ENCODE measurements at places on chromosomes 3 and 15. TPM values are rescaled to one million over a fixed set of nuclear protein-coding genes. Genes with fewer than 3 reads are reported as not detected.

GRCh38 chr3:44561076-44561475, 6.1 kb downstream of the ZKSCAN7 start:
- DNase-seq, result no peak

GRCh38 chr15:101068961-101069653, 149.9 kb downstream of the LRRK1 start:
- DNase-seq, result peak; percentile 99

DNA sequence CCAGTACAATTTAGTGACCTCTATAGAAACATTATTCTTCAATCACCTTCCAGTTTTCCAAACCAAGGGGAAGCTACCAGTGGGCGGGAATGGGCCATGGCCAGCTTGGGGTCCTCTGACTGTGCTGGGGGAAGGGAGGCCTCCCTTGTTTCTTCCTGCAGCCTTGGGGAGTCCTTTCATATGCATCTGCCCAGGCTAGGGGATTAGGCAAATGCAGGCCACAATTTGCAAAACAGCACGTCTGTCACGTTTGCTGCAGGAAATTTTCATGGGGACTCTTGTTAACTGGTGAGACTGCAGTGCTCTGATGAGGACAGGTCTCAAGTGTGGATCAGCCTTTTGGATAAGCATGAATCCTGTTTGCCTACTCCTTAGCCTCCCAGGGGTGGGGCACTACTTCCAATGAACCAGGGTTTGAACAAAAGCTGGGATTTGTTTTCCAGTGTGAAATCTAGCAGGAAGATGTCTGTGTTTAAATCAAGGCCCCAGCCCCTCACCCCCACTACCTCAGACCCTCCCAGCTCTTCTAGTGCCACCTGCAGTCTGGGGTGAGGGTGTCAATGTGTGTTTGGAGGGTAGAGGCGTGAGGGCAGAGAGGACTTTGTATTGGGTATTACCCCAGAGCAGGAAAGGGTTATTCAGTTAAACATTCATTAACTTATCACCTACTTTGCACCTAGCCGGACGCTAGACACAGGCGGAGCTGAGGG, 219.9 kb downstream of the OPA1 start:
- DNase-seq, result no peak

DNA sequence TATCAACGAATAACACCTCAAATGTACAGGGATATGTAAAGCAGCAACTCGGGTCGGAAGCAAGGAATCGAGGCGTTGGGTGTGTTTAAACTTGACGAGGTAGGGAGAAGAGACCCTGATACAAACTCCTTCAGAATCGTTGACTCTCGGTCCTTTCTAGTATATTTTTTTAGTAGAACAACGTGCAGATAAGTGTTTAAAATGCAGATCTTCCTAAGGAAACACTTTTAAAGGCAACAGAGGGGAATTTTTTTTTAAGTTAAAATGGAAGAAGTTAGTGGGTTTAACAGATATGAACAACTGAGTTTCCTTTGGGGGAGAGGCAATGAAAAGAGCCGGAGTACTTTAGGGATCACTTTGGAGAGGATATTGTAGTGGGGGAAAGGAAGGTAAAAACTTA, 1.1 kb upstream of the KPNA4 start:
- no peak for DNase-seq

DNA sequence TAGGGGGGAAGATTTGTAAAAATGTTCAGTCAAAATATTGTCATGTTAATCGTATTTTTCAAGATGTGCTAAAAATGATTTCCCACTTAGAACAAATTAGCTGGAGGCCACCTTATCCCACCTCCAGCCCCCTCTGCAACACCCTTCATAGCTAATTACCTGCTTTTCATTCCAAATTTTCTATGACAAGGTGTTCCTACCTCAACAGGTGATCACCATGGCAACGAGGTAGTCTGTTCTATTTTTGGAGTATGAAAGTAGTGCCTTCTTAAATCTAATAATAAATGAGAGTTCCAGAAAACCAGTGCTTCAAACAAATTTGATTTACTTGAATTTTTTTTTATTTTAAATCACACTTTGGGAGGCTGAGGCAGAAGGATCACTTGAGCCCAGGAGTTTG, 149.8 kb downstream of the FNDC3B start:
- DNase-seq, result no peak

DNA sequence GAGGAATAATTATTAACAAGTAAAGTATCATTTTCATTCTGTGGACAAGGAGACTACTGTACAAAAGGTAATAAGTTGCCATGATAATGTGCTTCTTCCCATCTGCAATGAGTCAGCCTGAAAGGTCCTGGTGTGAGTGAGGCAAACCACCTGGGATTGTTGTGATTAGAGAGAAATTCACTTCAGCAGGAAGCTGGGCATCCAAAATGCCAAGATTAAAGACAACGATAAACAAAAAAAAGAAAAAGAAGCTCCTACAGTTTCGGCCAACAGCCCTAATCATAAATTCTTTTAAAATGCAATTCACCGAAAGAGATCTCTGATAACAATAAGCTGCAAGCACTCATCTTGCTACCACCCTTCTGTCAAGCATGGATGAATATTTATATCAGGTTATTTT, 507.8 kb downstream of the TUSC7 start:
- DNase-seq, result no peak

GRCh38 chr3:97778152-97778551, 13.6 kb downstream of the ARL6 start:
- no peak for DNase-seq

DNA sequence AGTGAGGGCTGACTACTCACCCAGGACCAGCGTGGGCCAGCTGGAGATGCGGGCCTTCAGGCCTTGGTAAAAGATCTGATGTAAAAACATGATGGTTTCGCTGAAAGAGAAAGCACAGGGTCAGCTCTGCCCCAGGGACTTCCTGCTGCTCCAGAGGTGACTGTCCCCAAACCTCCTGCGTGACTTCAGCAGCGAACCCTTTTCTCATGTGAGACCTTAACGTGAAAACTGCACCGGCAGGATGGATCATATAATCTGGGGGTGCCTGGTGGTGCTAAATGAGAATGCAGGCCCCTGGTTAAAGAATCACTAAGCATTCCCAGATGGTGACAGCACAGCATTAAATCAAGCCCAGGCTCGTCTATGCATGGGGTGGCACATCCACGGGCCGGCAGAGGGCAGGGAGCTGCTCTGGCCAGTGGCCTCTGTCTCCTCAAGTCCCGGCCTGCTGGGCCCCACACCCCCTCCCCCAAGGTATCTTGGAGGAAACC, 55.4 kb downstream of the RASGRF1 start:
- no peak for DNase-seq

GRCh38 chr15:57565311-57565710, 26.4 kb upstream of the MYZAP start:
- DNase-seq, result no peak

GRCh38 chr3:171213178-171213577, 186.7 kb upstream of the SLC2A2 start:
- DNase-seq, result no peak

- DNase-seq, result peak; percentile 22
These were observed 16.9 kb upstream of the SCAMP5 start for GRCh38 chr15:74978503-74978902.

DNA sequence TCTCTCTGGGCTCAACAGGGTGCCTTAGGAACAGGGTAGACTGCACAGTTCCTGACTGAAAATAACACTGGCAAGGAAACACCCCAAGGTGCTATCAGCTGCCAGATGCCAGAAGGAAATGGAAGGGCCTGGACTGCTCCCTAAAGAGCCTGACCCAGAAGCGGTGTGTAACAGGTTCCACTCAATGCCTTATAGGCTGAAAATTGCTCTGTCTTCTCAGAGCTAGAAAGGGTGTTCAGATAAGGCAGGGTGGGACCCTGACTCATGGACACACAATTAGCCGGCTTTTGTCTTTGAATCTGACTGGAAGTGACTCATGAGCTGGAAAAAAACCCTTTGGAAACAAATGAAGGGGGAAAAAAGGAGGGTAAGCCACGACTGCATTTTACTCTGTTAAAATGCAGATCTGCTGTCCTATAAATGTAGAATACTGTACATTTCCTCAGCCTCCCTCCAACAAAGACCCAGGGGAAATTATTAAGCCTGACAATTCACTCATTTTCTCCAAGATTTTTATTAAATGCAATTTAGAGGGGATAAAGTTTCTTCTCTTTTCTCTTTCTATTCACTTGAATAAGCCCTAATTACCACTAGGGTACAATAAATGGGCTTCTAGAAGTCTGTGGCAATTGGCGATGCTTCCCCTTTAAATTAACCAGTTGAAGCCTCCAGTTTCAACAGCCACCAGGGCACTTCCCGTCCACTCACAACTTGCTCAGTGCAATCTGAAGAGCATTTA, 160.2 kb upstream of the TBL1XR1 start:
- peak; percentile 69 for DNase-seq

GRCh38 chr3:16940769-16941700, 56.3 kb downstream of the PLCL2 start:
- peak; percentile 8 for DNase-seq

GRCh38 chr3:179510496-179510895, 52.2 kb upstream of the ACTL6A start:
- no peak for DNase-seq

SAXO2 gene
- total RNA-seq, result 0.43 TPM

CAPN3 gene
- 659 TPM for total RNA-seq

GATM gene
- 0.85 TPM for total RNA-seq

IL17RE gene
- total RNA-seq, result 0.29 TPM

ACTRT3 gene
- 0.24 TPM for total RNA-seq

MNS1 gene
- 2.8 TPM for total RNA-seq

DUOXA2 gene
- not detected for total RNA-seq

STAB1 gene
- total RNA-seq, result not detected

TTLL13 gene
- total RNA-seq, result not detected

OCA2 gene
- 200 TPM for total RNA-seq

RPUSD3 gene
- total RNA-seq, result 127 TPM

All from SK-MEL-5 (cell line).